CD4-positive, alpha-beta T cell (primary cell): ENCODE measurements at places on chromosomes 12 and 14.

GRCh38 chr14:33061667-33062325, 123.1 kb downstream of the NPAS3 start:
- DNase-seq: no peak

GRCh38 chr14:61872452-61872851, 110.2 kb downstream of the SNAPC1 start:
- DNase-seq: no peak

- DNase-seq: no peak
Observed at GRCh38 chr12:127383281-127383680, 883.7 kb upstream of the TMEM132C start.

DNA sequence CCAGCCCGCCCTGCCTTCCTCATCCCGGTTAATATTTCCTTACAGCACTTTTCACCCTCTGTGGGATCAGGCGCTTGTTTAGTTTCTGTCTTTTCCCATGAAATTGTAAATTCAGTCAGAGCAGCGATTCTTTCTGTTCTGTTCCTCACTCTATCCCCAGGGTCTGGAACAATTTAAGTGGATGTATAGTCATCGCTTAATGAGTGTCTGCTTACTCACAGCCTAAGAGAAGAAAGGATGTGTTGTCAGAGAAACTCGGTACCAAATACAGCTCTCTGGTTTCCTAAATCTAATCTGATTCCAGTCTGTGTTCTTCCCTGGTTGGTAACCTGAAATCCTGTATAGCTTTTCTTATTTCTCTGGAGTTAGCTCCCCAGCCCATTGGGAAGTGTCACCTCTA, 44.9 kb downstream of the FOS start:
- DNase-seq: no peak

GRCh38 chr12:66653796-66654195, 25.1 kb downstream of the GRIP1 start:
- DNase-seq: no peak

GRCh38 chr12:45912774-45913173, 77.6 kb downstream of the SCAF11 start:
- DNase-seq: no peak

- DNase-seq: no peak
Observed at GRCh38 chr12:49220972-49221371, 32.1 kb upstream of the TUBA1A start.

GRCh38 chr12:106109168-106109910, 29.4 kb downstream of the NUAK1 start:
- DNase-seq: no peak

DNA sequence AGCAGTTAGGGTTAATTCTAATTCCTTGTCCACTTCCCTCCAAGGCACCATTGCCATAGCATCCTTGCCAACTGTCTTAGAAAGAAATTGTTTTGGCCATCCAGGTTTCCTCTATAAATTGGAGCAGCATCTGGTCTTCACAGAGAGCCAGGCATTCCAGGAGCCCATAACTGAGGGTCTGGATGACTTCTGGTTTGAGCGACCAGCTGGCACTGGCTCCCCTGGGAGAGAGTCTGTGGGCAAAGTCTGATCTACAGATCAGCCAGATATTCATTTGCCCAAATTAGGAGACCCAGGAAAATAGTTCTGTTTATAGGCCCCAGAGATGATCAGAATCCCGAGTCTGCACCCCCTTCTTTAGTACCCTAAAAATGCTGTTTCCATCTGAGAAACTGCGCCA, 16.0 kb downstream of the VSX2 start:
- no peak for DNase-seq

- DNase-seq: no peak
Observed at GRCh38 chr14:96231526-96232130, 24.4 kb upstream of the BDKRB1 start.

DNA sequence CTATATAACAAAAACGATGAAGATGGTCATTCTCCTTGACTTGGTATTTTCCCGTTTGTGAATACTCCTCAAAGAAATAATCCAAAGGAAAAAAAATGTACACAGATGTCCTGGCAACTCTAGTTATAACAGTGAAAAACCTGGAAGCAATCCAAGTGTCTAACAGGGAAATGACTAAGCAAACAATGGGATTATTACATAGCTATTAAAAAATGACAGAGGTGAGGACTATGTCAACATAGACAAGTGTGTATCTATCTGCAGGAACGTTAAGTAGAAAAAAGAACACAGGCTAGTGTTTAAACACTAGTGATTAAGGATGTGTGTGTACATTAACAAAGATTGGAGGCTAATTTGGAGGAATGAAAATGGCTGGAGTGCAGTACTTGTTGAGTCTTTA, 5.9 kb upstream of the APOLD1 start:
- DNase-seq: no peak

DNA sequence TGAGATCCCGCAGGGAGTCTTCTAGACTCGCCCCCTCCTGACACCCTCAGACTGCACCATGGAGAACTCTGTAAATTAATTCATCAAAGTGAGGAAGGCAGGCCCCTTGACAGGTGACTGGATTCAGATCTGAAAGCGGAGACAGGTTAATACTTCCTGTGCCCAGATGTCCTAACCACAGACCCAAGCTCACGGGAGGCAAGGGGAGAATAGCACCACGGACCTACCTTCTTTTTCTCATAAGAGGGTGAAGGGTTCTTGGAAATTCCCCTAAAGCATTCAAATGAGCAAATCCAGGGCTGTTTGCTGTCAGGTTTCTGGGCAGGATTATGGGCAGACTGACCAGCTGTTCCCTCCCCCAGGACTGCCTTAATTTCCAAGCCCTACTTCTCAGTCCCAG, 170.0 kb downstream of the ZFP36L1 start:
- no peak for DNase-seq

DNA sequence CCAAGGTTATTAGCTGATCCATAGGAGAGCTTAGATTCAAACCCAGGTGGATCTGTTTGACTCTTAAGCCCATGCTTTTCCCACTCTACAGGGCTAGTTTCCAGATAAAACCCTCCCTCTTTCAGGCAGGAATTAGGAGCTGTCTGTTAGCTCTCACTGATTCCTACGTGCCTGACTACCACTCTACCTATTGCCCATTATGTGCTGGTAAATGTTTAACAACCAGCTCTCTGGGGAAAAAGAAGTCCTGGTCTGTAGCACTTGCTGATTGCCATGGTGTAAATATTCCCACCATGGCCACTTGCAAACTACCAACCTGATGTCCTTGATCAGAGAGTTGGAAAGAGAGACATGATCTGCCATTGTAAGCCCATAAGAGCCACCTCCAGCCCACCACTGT, 65.5 kb upstream of the BDKRB2 start:
- no peak for DNase-seq

DNA sequence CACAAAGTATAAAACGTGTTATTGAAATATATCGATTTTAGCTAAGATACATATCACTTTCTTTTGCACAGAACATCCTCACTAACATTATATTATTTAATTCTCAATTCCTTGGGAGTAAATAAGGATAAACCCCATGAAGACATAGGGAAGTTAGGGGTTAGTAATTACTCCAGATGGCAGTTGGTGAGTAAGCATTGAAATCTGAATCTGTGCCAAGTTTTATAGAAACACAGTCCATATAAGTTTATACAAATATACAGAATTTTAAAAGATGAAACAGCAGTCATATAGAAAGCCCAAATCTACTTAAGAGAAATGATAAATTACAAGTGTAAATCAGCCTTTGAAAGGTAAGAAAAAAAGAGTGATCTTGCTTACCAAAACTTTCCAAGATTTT, 200.4 kb upstream of the SYT10 start:
- DNase-seq: no peak

DNA sequence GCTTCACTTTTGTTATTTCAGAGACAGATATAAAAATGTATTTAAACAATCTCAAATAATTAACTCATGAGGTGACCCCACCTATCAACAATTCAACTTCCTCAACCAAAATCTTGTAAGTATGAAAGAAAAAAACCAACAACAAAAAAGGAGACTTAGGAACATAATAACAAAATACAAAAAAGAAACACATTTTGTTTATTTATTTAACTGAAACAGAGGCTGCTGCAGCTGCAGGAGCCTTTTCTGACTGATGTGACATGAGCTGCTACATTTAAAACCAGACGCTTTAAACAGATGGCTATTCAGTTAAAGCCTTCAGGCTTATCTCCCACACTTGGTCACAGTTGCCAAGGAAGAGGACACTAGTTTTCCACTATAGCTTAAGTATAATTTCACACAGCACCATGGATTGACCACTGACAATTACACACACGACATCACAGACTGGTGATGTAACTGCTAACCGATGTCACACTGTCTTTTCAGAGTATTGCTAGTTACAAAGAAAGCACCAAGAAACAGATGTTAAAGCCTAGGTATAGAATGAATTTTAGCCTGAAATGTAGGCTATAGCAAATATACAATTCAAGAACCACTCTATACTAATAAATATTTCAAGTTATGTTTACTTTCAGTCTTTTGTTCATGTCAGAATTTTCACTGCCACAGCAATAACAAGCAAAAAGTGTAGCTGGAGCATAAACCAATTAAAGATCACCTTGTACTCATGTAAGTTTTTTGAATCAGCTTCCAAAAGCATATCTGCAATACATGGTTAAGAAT, 113.0 kb downstream of the MED13L start:
- no peak for DNase-seq

- peak; percentile 54 for DNase-seq
Observed at GRCh38 chr12:188910-189621, 24.9 kb downstream of the SLC6A12 start.

DNA sequence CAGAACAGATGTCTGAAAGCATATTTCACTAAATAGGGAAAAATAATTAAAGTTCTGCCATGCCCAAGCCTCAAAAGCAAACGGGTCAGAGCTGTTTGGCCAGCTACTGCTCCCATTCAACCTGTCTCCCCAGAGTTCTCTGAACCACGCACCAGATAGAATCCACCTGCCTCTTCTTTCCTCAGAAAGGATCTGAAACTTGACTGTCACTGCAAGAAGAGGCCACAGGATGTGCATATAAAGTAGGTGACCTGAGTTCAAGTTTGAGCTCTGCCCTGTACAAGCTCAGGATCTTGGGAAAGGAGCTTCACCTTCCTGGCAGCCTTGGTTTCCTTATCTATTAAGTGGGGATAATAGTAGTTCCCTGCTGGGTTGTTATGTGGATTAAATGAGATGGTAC, 91.8 kb downstream of the NUAK1 start:
- no peak for DNase-seq

DNA sequence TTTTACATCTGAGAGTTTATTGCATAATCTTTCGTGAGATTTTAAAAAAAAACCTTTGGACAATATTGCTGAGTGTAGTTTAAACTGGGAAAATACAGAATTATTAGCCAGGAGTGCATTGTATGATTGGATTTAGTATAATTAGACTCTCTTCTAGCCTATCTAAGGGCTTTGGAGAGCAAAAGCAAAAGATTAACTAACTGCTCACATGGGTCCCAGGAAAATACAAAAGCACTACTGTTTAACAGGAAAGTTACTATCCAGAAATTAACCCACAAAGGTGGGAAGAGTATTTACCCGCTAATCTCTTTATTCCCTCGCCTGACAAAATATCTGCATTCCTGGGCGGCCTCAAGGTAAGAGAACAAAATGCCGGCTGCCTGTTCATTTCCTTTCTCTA, 309.5 kb downstream of the ATXN7L3B start:
- DNase-seq: no peak

- DNase-seq: peak; percentile 80
Observed at GRCh38 chr12:107320033-107320928, 226.9 kb upstream of the CRY1 start.

DNA sequence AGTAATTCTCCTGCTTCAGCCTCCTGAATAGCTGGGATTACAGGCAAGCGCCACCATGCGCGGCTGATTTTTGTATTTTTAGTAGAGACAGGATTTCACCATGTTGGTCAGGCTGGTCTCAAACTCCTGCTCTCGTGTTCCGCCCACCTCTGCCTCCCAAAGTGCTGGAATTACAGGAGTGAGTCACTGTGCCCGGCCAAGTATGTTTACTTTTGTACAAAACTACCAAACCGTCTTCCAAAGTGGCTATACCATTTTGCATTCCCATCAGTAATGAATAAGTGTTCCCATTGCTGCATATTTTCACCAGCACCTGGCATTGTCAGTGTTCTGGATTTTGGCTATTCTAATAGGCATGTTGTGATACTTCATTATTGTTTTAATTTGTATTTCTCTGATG, 8.4 kb upstream of the KRT6A start:
- no peak for DNase-seq
